ENCODE measurements at places on chromosomes 1 and 21. TPM values are rescaled to one million over a fixed set of nuclear protein-coding genes. Genes with fewer than 3 reads are reported as not detected.

- DNase-seq: no peak
Measured at GRCh38 chr1:16326833-16327404, 25.4 kb downstream of the FBXO42 start.

- no peak for DNase-seq
Measured at GRCh38 chr1:74953622-74954021, 180.6 kb upstream of the LHX8 start.

HPDL gene
- not detected for total RNA-seq

GRCh38 chr1:227934476-227935313 lies 13.0 kb downstream of the WNT9A start:
- no peak for DNase-seq

- no peak for DNase-seq
Measured at GRCh38 chr1:66951513-66951912, 26.7 kb downstream of the MIER1 start.

GRCh38 chr1:90823686-90824085 lies 106.6 kb upstream of the BARHL2 start:
- DNase-seq: no peak

DNA sequence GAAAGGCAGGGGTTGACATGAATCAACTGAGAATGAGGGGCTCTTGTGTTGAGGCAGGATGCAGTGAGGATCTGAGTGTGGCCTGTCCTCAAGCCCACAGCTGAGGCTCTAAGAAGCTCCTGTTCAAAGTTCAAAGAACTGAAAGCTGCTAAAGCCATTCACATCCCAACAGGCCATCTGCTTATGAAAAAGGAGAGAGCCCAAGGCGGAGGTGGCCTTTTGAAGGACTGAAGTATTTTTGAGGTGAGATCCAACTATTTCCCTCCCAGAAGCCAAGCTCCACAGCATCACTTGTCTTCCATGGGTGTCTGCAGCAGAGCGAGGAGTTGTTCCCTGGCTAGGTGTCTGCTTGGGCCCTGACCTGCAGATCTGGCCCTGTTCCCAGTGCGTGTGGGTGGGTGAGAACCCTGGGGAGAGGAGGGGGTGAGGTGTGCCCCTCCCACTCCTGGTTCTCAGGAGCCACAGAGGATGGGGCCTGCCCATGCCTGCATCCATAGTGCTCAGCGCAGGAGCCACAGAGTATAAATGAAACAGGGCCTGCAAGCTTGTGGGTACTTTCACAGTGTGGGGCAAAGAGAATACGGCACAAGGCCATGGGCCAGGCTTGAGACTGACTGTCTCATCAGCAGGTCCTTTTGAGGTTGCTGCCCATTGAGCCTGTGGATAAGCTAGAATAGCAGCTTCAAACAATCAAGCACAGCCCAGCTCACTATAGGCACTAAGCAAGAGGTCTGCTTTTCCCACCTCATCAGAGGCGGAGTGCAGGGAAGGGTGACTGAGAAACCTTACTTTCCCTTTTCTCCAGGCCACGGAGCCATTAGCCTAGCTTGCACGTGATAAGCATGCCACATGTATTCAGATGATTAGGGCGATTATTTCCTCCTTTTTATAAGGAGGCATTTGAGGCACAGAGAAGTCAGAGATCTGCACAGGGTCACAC lies 15.7 kb downstream of the REG4 start:
- no peak for DNase-seq

Measured in lower lobe of right lung (tissue), 2 donors.